NCI-H510A (cell line): ENCODE measurements at places on chromosomes 12 and 14.

- no peak for DNase-seq
Observed at GRCh38 chr12:70463997-70464396, 97.9 kb downstream of the KCNMB4 start.

GRCh38 chr14:97539884-97540283, 742.7 kb downstream of the VRK1 start:
- no peak for DNase-seq

DNA sequence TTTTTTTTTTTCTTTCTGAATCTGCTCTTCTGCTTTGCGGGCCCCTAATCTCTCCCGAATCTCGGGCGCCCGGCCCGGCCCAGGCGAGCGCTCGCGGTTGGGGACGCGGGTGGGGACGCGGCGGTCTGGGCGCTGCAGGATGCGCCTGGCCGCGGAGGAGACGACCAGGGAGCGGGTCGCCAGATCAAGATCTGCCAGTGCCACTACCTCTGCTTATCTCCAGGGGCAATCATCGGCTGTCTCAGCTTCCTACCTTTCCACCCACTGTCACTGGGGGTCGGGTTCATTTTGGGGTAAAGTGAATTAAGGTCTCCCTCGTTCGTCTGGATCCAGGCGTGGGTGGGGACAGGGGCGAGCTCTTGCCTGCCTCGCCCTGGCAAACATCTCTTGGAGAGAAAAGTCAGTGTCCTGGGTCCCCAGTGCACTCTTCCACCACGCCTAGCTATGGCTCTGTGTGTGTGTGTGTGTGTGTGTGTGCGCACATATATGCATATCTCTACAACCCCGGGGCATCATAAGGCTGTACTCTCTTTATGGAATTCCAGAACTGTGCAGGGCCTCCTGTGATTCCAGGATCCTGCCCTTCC, 422.3 kb downstream of the VRK1 start:
- DNase-seq, result no peak

- no peak for DNase-seq
Observed at GRCh38 chr14:41558490-41558889, 48.2 kb upstream of the LRFN5 start.

- DNase-seq, result no peak
Observed at GRCh38 chr14:76770521-76771436, 9.5 kb downstream of the VASH1 start.

GRCh38 chr12:60402996-60403395, 807.2 kb downstream of the SLC16A7 start:
- DNase-seq, result no peak

DNA sequence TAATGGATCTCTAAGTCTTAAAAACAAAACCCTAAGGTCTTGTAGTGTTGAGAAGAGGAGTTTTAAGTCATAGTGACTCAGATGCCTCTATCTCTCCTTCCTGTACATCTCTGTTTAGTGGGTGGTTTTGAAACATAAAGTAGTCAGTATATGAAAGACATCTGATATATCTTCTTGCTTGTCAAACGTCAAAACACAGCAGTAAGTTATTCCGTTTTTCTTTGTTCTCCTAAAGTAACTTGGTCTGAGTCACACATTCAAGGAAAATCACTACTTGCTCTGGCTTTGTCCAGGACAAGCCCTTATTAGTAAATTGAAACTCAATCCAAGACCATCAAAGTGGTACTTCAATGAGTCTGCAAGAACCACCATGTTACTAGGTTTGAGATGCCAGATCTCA, 1172.5 kb downstream of the BCL11B start:
- no peak for DNase-seq

DNA sequence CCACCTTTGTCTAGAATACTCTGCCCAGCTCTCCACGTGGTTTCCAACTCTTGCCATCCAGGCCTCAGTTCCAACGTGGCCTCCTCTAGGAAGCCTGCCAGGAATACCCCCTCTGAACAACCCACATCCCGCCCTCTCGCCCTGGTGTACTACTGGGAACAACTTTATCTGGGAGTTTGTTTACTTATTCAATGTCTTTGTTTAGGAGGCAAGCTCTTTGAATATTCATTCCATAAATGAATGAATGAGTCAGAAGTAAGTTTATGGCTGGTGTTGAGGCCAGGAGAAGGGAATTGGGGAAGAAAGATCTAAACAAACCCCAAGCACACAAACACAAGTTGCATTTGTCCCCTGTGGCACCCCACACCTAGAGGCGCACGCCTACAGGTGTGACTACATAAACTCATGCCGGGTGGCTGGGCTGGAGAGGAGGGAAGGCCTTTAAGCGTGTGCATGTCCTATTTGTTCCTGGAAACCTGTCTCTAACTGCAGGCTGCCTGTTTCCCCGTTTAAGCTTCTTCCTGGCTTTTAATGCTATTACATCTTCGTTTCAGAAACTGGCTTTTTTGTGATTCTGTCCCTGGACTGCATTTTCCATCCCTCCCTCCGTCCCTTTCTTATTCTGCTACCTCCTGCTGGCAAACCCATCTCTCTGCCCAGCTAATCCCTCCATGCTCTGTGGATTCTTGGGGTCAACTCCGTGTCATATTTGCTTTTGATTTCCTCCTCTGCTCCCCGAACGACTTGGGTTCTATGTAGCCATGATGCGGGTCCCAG, 57.9 kb downstream of the FZD10 start:
- no peak for DNase-seq

DNA sequence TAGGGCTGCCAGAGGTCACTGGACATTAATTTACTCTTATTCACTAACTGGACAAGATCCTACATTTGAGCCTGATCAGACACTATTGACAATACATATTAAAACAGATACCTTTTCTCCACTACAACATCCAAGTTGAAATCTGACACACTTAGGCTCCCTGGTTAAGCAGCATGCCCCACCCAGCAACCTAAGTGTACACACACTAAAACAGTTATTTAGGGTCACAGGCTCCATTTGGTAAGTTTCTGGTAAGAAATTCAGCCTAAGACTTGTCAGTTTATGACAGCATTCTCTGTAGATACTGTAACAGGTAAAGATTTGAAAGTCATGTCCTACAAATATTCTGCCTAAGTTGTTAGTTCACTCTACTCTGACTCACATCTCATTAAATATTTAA, 12.3 kb upstream of the LLPH start:
- no peak for DNase-seq

GRCh38 chr14:68777644-68778043, 15.2 kb downstream of the ZFP36L1 start:
- no peak for DNase-seq

DNA sequence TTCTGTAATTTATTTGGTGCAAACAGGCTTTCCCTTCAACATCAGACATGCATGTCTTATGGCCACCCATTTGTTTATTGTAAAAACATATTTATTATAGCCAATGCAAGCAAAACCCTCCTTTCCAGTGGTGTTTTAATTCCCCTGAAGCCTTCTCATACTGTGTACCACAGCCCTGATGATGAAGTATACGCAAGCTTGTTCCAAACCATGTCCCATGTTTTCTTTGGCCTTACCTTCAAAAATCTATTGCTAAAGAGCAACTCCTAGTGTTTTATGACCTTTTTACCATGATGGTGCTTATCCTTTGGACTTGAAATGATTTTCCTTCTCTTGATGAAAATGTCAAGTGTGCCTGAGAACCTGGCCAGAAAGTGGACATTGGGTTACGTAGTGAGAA, 85.9 kb upstream of the CCDC91 start:
- DNase-seq, result no peak

DNA sequence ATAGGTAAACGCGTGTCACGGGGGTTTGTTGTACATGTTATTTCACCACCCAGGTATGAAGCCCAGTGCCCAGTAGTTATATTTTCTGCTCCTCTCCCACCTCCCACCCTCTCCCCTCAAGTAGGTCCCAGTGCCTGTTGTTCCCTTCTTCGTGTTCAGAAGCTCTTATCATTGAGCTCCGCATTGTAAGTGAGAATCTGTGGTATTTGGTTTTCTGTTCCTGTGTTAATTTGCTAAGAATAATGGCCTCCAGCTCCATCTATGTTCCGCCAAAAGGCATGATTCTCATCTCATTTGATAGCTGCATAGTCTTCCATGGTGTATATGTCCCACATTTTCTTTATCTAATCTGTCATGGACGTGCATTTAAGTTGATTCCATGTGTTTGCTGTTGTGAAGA, 6.9 kb upstream of the GPRC5D start:
- DNase-seq, result no peak

- no peak for DNase-seq
Observed at GRCh38 chr14:94946244-94946643, 176.3 kb upstream of the GSC start.

GRCh38 chr14:82766123-82766522, 1232.5 kb upstream of the SEL1L start:
- no peak for DNase-seq
